ENCODE measurements at places on chromosomes 2 and 18.

GRCh38 chr2:120833127-120833675 lies 97.5 kb downstream of the GLI2 start:
- no peak for DNase-seq

GRCh38 chr2:33042265-33042664 lies 95.5 kb downstream of the LTBP1 start:
- no peak for DNase-seq

DNA sequence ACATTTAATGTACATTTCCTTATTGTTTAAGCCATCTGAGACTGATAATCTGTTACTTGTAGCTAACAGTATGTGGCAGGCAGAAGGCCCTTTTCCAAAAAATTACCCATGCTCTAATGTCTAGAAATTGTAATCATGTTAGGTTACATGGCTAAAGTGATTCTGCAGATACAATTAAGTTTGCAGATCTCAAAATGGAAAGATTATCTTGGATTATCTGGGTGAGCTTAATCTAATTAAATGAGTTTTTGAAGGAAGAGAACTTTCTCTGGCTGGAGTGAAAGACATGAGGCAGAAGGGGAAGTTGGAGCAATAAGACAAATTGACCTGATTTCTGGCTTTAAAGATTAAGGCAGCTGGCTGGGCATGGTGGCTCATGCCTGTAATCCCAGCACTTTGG lies 76.3 kb downstream of the MBD2 start:
- no peak for DNase-seq

DNA sequence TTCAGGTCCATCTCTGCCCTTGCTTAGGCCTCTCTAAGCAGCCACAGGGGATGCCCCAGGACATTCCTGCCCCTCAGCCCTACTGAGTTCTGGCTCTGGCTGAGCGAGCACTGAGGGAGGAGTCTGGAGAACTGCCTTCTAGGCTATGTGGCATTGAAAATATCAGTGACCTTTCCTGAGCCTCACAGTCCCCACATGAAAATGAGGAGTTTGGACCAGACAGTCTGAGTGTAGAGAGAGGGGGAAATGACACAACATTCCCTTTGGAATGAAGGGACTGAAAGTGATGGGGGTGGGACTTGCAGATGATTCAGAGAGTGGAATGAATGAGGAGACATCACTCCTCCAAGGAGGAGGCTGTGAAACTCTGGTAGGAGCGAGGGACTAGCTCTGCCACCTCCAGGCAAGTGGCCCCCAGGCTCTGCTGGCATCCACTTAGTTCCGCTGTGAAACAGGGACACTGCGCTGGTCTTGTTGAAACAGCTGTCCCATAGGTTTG lies 8.0 kb downstream of the TNS1 start:
- no peak for DNase-seq

GRCh38 chr18:24875286-24875685 lies 414.8 kb downstream of the HRH4 start:
- DNase-seq = no peak

- no peak for DNase-seq
These were observed 32.1 kb downstream of the PPM1B start for GRCh38 chr2:44200759-44201158.

GRCh38 chr18:22670914-22671313 lies 253.2 kb upstream of the CTAGE1 start:
- no peak for DNase-seq

DNA sequence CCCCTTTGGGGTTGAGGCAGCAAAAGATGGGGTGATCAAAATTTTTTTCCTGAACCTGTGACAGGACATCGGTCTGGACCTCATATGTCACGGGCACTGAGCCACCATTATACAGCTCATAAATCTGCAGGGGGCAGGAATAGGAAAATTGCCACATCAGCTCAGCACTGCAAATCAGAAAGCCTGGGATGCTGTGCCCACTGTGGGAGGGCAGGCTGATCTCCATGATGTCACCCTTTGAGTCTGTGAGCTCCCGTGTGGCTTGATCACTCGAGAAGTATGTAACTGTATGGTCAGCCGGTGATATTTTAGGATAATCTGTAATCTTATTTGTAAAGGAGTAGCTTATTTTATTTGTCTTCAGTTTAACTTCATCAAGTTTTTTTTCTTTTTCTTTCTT lies 17.7 kb upstream of the CRYBA2 start:
- no peak for DNase-seq

DNA sequence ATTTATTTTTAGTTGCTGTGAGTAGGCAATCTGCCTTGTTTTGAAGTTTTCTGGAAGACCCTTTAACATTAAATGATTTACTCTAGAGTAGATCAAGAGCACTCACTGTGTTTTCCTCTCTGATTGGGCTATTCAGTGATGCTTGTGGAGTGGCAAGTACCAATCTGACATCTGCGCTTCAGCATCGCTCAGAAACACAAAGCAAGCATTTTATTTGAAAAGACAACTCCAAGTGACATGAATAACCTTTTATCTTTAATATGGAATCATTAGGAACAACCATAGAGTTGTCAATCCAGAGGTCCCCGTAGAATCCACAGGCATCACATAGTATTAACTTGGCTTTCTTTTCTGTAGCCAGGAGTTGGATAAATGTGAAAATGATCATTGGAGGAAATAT lies 114.7 kb downstream of the CPS1 start:
- DNase-seq = no peak

DNA sequence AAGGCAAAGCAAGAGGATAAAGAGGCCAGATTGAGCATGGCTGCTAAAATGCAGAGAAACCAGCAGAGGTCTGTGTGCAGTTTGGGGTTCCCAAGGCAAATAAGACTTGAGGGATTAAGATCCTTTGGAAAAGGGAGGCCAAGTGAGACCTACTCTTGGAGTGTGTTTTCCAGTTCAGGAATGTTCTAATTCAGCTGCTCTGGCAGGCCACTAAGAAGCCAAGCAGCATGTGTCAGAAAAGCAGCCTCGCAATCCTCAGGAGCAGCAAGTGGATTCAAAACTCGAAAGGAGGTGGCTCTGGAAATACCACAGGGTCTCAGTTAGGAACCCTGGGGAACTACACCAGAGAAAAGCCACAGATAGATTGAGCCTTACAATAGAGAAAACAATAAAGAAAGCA lies 569.2 kb downstream of the METTL4 start:
- DNase-seq = no peak
